ENCODE measurements at places on chromosomes 2 and 18.
A peak's percentile ranks its signal among the peaks of the same experiment; 100 is the strongest.

- no peak for DNase-seq
These were observed 1.1 kb downstream of the CNDP2 start for GRCh38 chr18:74497324-74497676.

GRCh38 chr2:120936476-120937334 lies 201.0 kb downstream of the GLI2 start:
- no peak for DNase-seq

GRCh38 chr2:130850788-130851623 lies 14.3 kb downstream of the ARHGEF4 start:
- DNase-seq, result no peak

DNA sequence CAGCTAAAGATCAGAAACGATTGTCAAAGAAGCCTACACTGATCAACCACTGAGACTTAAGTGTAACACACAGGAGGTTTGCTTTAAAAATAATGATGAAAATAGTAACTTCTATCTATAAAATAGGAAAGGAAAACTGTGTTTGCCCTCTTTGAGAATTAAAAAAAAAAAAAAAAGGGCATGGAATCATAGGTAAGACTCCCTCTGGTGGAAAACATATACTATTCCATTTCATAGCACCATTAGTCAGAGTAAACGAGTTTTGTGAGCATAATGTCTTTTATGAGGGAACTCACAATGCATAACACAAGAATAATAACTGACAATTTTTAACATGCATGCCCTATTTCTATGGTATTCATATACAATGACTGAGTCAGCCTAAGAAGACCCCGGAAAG lies 36.3 kb downstream of the SLC35F5 start:
- no peak for DNase-seq

DNA sequence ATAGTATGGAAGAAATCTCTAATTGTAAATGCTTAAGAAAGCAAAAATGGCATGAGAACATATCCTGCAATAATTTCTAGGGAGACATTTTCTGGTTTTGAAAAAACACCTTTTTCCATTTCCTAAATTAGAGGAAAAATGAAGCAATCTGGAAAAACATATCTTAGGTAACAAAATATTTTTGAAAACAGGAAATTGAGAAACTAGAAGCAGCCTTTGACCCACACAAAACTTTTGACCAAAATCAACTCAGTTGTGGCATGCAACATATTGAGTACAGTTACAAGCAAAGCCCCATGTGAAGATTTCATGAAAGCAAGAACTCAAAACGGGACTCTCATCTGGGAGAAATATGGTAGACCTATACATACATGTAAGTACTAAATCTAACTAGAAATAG lies 28.6 kb upstream of the CHAC2 start:
- DNase-seq, result no peak

DNA sequence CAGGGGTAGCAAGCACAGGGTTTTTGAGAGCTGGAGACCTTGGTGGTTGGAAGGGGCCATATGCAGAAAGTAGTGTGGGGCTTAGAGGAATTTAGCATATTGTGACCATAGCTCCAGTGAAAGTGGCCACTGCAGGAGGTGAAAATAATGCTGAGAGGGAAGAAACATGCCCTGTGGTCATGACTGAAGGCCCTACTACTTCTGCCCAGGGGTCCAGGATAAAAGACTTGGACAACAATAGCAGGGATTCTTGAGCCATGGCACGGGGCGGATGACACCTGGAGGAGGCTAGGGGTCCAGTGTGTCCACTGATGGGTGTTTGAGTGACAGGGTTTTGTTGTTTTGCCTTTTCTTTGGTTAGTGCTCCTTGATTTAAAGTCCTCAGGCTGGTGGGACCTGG lies 694.6 kb downstream of the CPS1 start:
- DNase-seq, result no peak

GRCh38 chr2:187545238-187545751 lies 8.9 kb downstream of the TFPI start:
- DNase-seq, result no peak

DNA sequence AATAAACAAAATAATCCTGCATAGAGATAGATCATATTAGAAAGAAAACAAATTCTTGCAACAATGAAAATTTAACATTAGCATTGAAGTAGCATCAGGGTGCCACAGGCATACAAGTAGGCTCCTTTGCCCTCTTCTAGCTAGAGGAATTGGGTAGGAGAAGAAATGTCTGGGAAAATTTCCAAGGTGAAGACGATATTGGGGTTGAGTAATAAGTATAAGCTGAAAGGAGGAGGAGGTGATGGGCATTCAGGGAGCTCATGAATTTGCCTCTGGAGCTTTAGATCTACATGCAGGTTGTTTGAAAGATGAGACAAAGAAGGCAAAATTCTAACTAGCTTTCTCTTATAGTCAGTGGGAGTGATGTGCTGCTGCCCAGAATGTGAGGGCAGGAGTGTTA lies 504.9 kb downstream of the CCDC85A start:
- DNase-seq, result no peak

DNA sequence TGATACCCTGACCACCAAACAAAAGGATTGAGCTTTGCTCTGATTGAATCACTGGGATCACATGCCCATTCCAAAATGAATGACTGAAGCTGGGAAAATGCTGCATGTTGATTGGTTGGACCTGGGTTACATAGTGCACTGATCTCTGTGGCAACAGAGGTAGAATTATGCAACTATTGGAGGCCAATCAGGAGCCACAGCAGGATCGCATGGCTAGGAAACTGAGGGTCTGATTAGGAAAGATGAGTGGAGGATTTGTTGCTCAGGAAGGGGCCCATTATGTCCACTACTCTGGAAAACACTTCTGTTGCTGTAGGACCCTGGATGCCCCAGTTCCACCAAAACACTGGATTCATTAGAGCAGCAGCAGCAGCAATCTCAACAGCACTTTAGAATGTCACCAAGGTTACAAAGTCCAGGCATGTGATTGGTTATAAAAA lies 25.9 kb upstream of the SGPP2 start:
- DNase-seq, result no peak

DNA sequence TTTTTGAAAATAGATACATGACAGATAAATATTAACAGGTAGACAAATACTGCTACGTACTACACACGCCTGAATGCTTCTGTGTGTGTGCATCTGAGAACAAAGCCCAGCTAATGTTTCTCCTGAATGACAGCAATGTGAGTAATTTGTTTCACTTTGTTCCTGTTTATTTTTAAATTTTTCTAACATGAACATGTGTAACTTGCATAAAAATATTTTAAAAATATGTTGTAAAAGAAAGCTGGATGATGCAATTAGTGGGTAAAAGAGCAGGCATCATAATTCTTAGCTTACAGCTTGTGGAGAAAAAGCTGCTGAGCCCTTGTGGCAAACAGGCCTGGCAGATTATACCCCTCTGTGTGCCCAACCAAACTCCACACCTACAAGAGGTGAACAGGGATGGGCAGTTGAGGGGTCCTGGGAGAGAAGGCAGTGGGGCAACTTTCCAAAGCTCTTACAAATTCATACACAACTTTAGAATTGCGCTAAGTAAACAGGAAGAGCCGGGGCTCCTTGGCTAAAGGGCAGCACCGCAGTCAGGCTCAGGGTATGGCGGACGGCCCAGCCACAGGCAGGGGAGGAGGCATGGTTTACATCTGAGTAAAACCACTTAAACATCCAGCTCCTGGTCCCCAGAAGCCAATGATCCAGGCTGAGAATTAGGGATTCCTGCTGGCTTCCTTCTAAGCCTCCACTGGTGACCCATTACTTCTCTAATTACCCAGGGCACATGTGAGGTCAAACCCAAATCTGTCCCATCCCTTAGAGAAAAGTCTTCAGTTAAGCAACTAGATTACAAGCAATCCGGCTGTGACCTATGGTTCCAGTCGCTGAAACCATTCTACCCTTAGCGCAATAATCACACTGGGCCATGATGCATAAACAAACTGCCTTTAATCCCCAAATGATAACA lies 14.0 kb downstream of the PXDN start:
- DNase-seq, result peak; percentile 60

DNA sequence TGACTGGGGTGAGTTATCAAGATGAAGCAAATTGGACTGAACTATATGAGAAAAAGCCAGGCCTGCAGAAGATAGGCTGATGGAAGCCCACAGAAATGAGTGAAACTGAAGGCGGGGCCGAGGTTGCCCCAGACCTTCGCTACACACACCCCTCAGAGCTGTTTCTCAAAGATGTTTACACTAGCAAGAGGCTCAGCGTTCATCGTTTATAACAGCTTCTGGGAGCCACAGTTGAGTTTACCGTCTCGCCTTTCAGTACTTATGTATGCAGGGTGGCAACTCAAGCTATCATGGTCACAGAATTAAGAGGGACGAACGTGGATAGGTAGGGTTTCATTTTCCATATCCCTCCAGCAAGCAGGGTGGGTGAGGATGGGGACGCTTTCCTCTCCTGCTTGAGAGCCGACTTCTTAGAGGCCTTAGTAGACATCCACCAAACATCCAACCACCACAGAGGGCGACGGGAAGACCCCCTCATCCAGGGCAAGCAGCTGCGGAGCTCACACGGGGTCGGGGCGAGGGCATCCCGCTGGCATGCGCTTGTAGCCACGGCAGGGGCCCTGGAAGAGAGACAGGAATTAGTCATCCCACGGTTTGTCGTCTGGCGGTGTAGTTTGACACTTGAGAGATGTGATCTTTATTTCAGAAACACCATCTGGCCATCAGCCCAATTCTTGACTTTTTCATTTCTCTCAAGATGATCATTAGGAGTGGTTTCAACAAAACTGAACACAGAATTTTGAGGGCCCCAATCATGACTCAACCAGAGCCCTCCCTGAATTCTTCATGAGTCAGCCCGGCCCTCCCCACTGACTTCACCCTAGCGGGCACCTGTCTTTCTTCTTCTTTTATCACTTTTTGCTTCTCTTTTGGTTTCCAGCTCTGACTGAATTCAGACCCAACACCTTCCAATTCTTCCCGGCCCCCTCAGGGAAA lies 109.1 kb upstream of the CTDP1 start:
- DNase-seq, result peak; percentile 21

GRCh38 chr2:164717000-164717803 lies 95.9 kb upstream of the GRB14 start:
- DNase-seq, result no peak

DNA sequence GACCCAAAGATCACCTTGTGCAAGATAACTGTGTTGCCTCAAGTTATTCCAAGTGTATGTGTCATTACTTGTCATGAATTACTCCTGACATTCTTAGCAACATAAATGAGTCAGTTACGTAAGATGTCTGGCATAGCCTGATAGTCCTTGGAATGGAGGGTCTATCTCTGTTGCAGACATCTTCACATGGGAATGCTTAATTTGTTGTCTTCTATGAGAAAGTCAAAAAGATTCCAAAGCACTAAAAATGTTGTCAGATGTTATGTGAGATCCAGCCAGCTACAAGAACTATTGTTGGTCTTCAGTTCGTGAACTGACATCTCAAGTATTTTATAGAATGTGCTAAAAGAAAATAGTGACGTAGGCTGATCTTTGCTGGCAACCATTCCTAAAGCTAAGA lies 178.2 kb upstream of the RASGRP3 start:
- no peak for DNase-seq

GRCh38 chr2:229330952-229331351 lies 59.9 kb upstream of the PID1 start:
- DNase-seq, result no peak

DNA sequence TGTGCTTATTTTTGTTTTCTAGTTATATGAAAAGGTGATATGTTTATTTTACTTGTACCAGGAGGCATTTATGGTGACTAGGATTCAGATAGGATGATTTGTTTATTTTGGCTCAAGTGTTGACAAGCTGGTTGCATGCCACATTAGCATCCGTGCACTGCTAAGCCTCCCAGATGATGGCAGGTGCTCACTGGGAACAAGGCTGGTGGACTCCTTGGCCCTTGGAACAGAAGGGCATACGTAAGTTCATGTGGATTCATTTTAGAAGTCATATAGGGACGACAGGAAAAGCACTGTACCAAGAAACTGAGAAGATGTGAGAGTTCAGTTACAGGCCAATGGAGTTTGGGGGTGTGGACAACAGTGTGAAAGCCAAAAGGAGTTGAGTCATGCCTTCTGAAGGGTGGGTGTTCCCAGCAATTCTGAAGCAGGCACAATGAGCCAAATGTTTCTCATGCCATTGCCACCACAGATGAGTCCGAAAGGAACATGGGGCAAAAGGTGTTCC lies 166.2 kb downstream of the PHLPP1 start:
- DNase-seq, result no peak

DNA sequence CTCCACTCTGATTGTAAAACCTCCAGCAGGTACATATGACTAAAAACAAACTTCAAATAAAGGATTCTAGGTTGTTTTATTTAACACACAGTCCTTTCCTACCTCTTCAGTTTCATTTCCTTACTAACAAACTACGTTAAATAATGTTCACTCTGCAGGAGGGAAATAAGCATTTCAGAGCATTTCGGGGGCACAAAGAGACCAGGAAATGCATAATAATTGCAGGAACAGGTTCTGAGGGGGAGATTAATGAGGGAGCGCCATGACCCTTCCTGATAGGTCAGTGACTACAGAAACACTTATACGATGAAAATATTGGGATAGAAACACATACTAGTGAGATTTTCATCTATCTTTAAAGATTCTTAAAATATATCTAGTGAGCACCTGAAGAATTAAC lies 416.6 kb downstream of the NRXN1 start:
- no peak for DNase-seq

DNA sequence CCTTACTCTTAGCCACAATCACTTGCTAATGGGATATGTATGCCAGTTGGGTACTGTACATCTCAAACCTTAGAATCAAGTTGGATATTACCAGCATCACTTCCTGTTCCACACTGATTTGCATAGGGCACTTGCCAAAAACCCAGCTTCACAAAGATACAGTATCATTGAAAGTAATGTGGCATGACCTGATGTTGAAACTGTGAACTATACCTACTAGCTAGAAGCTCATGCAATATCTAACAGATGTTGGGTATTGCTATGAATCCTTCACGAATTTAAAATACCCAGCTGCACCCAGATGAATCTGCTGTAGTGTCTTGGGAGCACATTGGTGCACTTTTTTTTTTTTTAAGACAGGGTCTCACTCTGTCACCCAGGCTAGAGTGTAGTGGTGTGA lies 6.5 kb upstream of the STAMBP start:
- no peak for DNase-seq

DNA sequence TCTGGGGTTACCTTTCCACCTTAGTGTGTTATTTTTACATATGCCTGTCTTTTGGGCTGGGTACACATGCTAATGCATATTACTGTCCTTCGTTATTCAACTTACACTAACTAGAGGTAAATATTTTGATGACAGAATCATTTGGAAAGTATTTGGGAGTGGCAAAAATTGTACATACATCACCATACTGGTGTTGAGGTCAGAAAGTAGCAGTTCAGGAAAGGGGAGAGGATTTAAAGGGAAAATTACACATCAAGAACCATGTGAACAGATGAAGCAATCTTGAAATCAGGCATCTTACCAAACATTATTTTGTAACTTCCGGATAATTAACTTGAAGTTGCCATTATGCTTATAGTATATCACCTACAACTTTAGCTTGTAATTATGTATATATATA lies 379.7 kb downstream of the RND3 start:
- DNase-seq, result no peak

DNA sequence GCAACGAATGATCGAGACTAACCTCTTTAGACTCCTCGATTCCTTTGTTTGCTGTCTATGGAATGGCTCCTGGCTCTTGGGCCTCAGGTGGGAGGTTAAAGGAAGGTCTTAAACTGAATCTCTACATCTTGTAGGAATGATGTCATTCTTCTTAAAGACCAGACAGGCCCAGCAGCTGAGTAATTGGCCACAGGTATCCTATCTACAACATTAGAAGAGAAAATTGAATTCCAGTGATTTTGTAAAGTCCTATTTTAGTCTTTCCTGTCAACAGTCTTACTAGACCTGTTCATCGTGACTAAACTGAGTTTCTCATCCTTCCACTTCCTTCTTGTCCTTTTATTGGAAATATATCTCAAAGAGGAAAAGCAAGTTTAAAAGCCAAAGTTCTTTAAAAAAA lies 274.8 kb downstream of the ALPK2 start:
- no peak for DNase-seq

GRCh38 chr2:219415580-219416234 lies 2.5 kb upstream of the DES start:
- DNase-seq, result no peak

All from uterus (tissue), 4 donors.